Stimulated activated CD4-positive, alpha-beta T cell treated with anti-CD3 and anti-CD28 coated beads, Interleukin-2, amount 100 ng/mL, for 4 hours (primary cell): ENCODE measurements at places on chromosomes 7 and 10.

- no peak for DNase-seq
These were observed 560 bp downstream of the GBF1 start for GRCh38 chr10:102245932-102246251.

DNA sequence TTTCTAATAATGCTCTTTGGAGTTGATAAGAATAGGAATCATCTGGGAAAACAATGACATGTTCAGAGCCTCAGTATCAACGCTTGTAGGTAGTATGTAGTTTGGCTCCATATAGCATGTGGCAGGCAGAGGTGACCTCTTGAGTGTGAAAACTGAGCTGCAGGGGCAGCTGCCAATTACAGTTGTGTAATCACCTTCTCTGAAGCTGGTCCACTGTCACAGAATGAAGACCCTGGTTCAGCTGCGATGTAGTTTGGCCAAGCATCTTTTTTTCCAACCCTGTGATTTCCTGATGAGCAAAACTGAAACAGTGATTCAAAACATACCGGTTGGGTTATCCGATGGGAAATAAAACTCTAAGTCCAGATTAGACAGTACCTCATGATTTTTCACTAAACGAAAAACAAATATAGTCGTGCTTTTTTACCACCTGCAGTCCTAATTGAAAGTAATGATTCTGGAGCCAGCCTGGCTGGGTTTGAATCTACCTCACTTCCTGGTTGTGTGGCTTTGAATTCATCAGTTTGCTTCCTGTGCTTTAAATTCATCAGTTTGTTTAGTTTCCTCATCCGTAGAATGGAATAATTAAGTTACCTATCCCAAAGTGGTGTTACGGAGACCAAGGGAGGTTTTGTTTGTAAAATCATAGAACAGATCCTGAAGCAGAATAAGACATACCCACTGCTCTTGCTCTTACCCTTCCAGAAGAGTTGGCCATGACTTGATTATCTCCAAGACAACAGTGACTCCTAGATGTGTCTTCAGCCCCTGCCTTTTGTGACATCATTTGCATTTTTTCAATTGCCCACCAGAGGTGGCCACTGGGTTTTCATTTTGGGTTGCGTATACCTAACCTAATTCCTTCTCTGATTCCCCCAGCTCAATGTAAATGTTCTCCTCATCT is 87.4 kb downstream of the CELF2 start:
- no peak for DNase-seq

DNA sequence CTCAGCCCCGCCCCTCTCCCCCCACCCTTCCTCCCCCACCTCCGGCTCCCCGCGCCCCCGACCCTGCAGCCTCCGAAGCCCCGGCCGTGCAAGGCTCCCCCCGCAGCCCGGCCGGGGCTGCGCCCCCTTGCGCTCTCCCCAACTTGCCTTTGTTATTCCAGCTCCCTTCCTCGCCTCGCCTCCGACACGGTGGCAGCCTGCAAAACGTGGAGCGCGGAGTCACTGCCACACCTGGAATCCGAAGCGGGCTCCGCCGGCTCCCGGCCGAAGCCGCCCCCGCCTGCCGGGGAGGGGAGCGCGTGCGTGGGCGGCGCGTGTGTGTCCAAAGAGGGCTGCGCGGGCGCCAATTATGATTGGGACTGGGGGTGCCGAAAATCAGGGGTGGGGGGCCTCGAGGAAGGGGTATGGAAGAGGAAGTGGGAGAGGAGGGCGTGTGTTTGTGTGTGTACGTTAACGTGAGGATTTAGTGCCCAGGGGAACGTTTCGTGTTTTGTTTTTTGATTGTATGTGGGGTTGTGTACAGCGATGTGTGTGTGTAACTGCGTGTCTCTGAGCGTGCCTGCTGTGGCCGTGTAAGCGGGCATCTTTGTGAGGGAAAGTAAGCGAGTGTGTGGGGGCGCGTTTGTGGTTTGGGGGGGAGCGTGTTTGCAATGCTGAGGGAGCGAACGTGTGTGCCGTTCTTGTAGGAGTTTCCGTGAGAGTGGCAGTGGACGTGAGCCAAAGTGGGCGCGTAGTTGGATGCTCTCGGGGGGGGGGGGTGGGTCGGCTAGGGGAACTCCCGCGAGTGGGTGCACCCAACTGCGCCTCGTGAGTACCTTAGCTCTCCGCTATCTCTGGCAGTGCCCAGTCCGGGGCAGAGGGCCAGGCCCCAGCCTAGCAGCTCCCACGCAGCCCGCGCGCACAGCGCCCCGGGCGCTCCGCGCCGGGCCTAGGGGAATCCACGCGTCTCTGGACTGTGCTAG is 1.2 kb upstream of the ZMIZ1 start:
- peak; percentile 77 for DNase-seq

- DNase-seq: no peak
These were observed 113.6 kb upstream of the ZMIZ1 start for GRCh38 chr10:78955206-78955605.

DNA sequence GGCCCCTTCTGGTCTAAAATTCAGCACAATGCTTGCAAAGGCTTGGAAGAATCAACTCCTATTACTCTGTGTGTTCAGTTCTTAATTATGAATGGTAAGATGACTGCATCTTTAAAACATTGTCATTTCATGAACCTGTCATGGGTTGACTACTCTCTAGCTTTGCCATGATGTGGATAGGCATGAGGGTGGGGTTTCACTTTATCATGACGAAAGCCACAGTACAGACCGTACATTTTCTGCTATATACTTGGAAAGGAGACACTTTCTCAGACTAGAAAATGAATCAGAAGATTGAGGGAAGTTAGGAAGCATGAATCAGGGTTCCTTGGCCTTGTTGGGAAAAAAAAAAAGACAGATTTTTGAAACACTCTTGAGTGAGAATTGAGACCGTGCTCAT is 19.7 kb upstream of the MSRB2 start:
- DNase-seq: no peak

DNA sequence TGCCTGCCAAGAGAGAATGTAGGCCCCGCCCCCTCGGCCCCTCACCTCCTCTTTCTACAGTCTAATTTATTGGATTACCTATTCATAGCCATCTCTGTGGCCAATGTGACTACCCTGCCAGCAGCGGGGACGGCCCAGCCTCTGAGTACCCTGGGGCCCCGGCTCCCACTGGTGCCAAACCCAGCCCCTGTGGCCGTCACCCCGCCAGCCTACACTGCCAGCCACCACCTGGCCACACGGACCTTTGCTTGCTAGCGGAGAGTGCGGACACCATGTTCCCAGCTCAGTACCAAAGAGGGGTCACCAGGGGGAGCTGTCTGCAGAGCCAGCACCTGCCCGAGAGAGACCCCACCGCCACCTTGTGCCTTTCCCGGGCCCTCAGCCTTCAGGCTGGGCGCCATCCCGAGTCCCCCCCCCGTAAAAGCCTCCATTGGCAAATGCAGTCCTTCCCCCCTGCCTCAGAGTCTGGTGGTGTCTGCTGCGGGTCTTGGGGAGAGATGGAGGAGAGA is 511.1 kb downstream of the ZNF37A start:
- no peak for DNase-seq

DNA sequence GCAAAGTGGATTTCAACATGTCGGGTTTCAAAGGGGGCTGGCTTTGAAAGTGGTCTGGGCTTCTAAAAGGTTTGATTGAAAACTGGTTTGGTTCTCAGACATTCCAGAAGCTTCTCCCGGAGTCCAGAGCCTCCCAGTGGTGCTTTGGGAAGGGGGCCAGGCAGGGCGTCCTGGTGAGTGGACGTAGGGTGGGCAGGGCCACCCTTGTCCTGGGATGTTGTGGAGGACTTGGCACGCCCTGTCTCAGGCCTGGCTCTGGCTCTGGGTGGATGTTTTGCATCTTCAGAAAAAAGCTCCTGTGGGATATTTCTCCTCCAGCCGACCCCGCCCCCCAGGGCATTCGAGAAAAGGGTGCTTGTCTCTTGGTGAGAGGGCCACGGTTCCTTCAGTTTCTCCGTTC is 31.2 kb downstream of the GRIFIN start:
- no peak for DNase-seq

- no peak for DNase-seq
These were observed 3.1 kb upstream of the CFTR start for GRCh38 chr7:117476557-117477215.

DNA sequence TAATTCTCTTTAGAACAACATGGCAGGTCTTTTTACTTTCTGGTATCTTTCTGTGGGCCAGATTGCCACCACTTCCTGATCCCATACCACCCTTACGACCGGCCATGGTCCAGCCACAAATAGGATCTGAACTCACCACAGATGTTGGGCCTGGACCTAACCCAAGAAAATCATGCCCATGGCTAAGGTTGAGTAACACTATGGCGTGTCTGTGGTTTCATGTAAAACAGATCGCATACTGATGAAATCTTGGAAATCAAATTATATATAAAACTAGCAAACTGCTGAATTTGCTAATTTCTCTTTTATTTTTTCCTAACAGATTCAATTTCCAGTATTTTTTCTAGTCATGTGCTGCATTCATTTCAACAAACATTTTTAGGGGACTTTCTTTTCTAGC is 77.2 kb downstream of the CH25H start:
- DNase-seq: no peak

GRCh38 chr7:68107261-68107660 is 1110.6 kb downstream of the TYW1 start:
- DNase-seq: no peak

DNA sequence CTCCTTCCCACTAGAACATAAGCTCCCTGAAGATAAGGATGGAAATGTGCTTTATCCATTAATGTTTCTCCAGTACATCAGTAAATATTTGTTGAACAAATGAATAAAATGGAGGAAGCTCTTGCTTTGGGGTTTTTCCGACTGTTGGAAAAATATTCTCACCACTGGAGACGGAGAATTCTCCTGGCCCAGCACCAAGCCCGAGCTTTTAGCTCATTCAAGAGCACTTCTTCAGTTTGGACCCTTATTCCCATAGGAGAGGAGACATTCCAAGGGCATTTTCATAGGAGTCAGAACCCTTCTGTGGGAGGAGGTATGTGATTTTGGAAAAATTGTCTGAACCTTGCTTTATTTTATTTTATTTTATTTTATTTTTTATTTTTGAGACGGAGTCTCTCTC is 21.0 kb downstream of the SUFU start:
- DNase-seq: no peak

- DNase-seq: no peak
These were observed 204.7 kb downstream of the EBF3 start for GRCh38 chr10:129759214-129760002.

GRCh38 chr10:72728462-72728861 is 36.5 kb downstream of the MCU start:
- DNase-seq: no peak

- DNase-seq: no peak
These were observed 3.3 kb downstream of the PTPN12 start for GRCh38 chr7:77540402-77540822.

GRCh38 chr7:32957326-32958045 is at the start of gene FKBP9:
Gene FKBP9 (plus strand): TSS chr7:32957440. CDS start chr7:32957574, 134 bp downstream.
- no peak for DNase-seq

DNA sequence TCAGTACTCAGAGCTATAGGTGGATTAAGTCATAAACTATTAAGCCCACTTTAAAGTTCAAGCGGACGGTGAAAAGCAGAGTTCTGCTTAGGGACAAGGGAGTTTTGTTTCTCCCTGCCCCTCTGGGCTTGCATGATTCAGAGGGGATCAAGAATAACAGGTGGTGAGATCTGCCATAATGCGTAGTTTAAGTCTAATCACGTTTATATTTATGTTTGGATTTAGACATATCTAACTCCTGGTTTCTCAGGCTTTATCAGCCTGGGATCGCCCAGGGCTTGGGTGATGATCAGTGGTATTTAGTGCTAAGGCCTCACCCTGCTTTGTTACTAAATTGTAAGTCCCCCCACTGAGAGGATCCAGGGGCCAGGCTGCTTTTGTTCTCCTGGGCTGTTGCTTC is 335.4 kb upstream of the NRP1 start:
- DNase-seq: no peak

DNA sequence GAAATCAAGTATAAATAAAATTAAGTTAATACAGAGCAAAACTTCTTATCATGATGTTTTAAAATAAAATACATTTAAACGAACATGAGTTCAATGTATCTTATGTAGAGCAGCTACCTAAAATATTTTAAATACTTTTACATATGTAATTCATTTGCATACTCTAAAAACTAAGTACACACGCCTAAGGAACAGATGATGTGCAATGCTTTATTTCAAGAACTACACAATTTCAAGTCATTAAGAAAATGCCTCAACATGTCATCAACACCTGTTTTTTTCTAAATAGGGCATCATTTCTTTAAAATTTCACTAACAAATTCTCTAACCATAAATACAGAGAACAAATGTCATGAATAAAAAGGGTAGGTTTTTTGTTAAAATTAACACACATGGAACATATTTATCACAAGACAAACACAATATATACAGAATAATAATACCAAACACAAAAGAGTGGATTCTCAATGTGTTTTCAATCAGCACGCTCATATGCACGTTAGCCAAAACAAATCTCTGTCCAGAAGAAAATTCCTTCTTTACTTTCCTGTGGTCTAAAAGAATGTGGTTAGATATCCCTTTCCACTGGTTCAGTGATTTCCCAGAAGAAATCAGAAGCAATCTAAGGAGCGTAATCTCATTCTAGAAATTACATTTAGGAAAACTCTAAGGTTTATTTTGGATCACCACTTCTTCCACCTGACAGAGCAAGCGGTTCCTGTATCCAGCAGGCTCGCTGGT is 73.0 kb upstream of the PFKP start:
- DNase-seq: no peak

DNA sequence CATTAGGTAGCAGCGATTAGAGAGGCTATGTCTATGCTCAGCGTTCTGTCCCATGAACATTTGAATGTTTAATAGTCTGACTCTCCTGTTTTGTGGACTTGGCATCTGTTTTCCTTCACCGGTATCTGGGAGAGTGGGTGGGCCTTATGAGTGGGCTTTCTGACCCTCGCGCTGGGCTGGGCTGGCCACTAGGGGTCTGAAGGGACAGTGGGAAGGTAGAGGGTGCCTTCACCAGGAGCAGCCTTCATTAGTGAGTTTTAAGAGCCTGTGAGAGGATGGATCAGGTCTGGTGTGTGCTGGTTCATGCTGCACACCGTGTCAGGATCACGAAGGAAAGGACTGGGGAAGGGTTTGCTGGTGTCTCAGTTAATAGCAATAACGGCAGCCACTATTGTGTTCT is 33.4 kb downstream of the DCLRE1A start:
- DNase-seq: no peak

- DNase-seq: no peak
These were observed 817 bp upstream of the DNAJB6 start for GRCh38 chr7:157335991-157336382.

- no peak for DNase-seq
These were observed 499.3 kb downstream of the INHBA start for GRCh38 chr7:41203542-41203941.

- no peak for DNase-seq
These were observed 20.4 kb downstream of the ITGB8 start for GRCh38 chr7:20350996-20351692.

DNA sequence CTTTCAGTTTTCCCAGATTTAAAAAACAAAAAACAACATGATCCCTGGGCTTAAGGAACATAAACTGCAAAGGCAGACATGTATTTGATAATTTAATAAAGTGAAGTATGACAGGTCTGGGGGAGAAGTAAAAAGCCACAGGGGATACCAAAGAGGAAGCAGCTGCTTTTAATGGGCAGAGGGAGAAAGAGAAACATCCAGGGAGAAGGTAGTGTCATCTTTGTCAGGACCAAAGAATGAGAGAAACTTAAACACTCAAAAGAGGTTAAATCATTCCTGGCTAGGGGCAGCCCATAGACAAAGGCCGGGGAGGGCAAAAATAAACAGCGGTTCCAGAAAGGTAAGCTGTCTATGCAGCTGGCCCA is 94.5 kb downstream of the GRB10 start:
- no peak for DNase-seq
